ENCODE measurements at places on chromosomes 11 and 22.
A peak's percentile ranks its signal among the peaks of the same experiment; 100 is the strongest.

GRCh38 chr22:36759481-36760159 is 16.3 kb downstream of the IFT27 start:
- no peak for DNase-seq

- no peak for DNase-seq
Observed at GRCh38 chr22:44396021-44396726, 83.4 kb upstream of the SHISAL1 start.

DNA sequence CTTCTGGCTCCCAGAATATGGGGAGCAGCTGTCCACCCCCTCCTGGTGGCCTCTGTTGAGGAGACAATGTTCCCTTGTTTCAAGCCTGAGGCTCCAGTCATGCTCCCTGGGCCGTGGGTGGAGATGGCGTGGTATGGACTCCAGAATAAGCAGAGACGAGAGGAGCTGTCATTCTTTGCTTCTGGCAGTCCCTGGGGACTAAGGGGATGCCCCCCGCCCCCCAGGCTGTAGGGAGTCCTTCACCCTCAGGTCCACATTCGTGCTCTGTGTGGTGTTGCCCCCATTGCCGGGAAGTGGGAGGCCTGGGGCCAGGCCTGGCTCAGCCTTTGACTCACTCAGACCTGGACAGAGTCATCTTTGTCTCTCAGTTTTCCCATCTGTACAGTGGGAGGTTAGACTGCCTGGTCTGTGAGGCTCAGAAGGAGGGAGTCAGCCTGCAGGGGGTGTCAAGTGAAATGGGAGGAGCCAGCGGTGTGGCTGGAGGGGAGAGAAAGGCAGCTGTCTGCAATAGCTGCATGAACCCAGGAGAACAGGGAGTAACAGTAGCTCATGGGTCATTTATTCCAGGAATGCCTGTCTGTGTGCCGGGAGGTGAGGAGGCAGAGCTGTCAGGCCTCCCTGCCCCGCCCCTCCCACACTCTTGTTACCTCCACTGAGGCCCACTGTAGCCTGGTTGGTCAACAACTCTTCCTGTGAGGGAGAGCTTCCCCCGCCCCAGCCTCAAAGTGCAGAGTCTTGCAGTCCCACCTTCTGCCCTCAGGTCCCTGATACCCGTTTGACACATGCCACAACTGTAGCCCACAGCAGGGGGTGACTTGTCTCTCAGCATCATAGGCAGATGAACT is 6.3 kb downstream of the ARHGEF17 start:
- no peak for DNase-seq

GRCh38 chr11:56948991-56949515 is 39.7 kb upstream of the OR5AK2 start:
- no peak for DNase-seq

GRCh38 chr22:29722151-29722550 is 2.3 kb downstream of the CABP7 start:
- no peak for DNase-seq

- DNase-seq, result no peak
Observed at GRCh38 chr11:101049813-101050212, 79.8 kb downstream of the PGR start.

DNA sequence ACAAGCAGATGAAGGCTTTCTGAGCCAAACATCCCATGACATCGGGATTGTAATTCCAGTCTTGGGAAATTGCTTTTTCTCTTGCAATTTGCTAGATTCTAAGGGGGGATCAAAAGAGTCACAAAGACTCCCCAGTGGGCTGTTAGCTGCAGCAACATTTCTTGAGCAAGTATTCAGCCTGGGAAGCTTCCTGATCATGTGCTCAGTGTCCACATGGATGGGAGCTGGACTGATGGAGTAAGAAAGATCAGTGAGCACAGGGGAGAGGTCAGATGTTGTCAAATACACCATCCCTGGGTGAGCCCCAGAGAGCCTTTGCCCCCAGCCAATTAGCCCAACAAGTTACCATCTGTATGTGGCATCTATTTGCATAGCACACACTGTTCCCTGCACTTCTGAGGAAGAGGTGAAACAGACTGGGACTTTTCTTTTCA is 10.2 kb upstream of the GRK3 start:
- DNase-seq, result no peak

DNA sequence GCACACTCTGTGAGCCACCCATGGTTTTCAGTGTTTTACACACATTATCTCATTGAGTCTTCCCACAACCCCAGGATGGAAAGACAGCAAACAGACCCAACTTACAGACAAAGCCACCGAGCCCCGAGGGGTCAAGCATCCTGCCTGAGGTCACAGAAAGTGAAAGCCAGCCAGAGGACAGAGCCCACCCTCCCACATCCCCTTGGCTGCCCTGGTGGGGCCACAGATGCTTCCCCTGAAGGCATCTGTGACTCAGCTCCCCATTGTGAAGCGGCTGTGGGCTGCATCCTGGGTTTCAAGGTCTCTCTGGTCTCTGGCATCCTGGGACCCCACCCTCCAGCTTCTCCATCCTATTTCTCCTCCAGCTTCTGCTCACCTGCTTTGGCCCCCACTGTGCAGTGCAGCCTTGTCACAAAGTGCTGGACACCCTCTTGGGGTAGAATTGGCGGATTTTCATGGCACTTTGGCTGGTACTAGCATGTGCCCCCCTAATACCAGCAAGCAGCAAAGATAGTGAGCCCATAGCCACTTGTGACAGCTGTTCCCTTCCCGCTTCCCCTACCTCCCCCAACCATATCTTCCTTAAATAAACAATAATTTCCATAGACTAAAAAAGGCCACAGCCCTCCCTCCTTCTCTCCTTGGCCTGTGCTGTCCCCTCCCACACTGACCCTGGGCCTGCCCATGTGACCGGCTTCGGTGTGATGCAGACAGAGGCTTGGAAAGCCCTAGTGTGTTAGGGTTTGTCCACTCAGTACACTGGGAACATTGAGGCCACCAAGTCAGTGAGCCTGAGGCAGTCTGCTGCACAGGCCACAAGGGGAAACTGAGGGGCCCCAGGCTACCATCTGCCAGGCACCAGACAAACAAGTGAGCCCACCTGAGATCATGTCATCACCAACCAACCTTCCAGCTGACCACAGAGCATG is 53.9 kb upstream of the SHISAL1 start:
- DNase-seq, result no peak

DNA sequence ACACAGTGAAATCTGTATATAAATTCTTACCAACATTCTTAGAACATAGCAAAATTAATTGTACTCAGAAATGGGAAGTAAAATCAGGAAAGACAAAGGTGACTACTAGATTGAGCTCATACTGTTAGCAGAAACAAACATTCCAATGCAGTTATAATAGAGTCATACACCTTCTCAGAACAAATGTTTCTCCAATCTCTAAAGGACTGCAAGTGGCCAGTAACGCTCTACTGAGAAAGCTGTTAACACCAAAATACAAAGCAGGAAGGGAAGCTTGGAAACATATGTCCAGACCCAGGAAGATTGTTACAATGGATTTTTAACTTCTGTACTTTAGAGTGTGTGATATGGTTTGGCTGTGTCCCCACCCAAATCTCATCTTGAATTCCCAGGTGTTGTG is 341.5 kb downstream of the LARGE1 start:
- DNase-seq, result no peak

DNA sequence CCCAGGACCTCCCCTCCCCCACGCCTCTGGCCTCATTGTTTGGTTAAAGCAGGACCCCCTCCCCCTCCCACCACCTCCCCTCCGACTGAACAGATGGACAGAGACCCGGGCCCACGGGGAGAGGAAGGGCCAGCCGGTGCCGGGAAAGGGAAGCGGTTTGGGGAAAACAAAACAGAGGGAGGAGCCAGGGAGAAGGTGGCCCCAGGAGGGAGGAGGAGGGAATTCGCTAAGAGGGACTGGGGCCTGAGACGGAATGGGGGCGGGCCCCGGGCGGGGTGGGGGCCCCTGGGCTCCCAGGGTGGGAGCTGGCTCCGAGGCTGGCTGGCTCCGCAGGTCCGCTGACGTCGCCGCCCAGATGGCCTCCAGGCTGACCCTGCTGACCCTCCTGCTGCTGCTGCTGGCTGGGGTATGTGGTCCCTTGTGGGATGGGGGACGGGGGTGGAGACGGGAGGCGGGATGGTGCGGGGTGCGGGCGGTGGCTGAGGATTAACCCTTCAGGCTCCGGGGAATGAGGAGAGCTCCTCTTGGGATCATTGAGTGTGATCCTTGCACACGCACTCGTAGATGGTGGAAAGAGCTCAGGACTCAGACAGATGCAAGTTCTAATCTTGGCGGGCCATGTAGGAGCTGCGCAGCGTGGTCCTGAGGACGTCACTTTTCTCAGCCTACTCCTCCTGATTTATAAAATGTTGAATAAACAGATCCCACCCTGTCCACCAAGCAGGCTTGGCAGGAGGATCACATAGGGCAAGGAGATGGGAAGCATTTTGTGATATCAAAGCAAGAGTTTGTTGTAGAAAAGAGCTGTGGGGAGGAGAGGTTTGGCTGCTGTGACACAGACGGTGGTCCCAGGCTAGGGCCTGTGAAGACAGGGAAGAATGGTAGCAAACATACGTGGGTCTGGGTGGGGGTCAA is 688 bp downstream of the SERPING1 start:
- DNase-seq, result no peak

DNA sequence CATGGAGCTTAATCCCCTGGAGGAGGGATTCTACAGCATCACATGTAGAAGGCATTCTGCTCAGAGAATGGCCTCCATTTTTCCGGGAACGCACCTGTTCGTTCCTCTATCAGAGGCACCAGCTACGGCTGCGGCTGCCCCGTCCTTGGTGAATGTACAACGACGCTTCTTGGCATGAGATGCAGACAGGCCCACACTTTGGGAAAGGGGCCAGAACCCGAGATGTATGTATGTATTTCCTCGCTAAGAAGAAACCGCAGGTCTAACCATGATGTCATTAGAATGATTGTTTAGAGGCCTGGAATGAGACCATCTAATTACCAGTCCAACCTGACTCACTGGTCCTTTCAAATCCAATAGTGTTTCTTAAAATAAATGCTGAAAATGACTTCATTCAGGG is 1293.4 kb downstream of the TBC1D22A start:
- no peak for DNase-seq

- no peak for DNase-seq
Observed at GRCh38 chr11:20050048-20050447, 110.2 kb downstream of the DBX1 start.

DNA sequence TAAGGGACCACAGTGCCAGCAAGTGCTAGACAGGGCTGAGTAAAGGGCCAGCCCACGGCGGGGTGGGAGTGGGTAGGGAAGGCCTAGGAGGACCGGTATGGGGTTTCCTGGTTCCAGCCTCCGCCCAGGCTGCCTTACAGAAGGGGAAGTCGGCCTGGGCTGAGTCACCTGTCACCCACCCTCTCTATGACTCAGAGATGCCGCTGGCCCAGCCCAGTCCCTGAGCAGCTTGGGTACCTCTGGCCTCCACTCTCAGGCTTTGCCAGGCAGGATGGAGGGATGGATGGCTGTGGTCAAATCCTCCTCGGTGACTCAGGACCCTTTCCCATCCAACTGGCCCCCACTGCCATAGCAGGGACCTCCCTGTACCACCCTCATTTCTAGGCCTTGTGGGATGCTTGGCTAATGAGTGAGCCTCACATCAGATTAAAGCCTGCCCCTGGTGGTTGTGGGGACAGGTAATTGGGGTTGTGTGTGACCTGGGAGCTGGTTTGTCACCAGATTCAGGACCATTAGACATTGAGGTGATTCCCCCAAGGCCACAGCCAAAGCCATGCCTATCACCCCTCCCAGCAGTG is 13.9 kb downstream of the SLC35E4 start:
- DNase-seq, result peak; percentile 19

GRCh38 chr11:65474864-65475263 is 24.0 kb upstream of the MALAT1 start:
- DNase-seq, result no peak

DNA sequence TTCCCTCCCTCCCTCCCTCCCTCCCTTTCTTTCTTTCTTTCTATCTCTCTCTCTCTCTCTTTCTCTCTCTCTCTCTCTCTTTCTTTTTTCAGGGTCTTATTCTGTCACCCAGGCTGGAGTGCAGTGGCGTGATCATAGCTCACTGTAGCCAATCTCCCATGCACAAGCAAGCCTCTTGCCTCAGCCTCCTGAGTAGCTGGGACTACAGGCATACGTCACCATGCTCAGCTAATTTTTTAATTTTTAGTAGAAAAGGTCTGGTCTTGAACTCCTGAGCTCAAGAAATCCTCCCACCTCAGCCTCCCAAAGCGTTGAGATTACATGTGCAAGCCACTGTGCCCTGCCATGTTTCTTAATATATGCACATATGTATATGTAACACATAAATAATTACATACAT is 19.0 kb downstream of the TSKU start:
- no peak for DNase-seq

DNA sequence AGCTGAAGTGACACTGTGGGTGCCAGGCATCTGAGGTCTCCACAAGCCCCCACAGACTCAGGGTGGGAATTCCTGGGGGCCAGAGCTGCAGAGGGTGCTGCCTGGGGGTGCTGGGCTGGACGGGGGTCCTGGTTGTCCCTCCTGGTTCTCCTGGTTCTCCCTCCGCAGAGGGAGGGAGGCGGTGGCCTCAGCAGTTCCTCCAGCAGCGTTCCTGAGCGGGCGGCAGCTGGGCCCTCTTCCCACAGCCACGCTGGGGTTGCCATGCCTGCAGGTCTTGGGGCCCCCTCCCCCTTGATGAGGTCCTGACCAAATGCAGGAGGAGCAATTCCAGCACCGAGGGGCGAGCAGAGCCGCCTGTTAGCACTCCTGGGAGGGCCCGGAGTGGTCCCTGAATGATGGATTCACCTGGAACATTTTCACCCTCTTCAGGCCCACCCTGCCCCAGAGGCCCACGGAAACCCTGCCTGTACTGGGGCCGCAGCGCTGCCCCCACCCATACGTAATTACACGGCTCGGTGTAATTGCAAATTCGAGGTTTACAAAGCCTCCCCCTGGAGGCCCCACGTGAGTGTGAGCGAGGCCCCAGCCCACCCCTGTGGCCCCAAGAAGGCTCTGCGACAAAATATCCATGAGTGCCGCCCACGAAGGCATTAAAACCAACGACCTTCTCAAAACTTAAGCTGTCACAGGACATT is 635 bp downstream of the C11orf21 start:
- DNase-seq, result peak; percentile 56

GRCh38 chr11:112778877-112779266 is 182.3 kb upstream of the NCAM1 start:
- no peak for DNase-seq

DNA sequence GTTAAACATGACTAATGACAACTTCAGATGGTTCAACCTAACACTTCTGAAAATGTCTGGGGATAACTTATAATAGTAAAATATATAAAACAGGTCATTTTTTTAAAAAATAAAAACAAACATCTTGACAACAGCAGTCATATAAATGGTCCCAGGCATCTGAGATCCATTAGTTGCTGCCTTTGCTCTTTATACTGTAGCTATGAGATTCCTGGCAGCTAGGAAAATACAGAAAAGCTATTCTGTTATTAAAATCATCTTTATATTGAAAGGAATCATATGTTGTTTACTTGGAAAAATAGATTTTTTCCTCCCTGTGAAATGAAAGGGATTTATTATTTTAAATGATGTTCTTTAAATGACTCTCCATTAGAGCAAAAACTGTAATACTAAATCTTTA is 55.7 kb upstream of the DEUP1 start:
- DNase-seq, result no peak

- no peak for DNase-seq
Observed at GRCh38 chr11:28969832-28970231, 861.6 kb downstream of the METTL15 start.

GRCh38 chr11:119844808-119845207 is 115.8 kb upstream of the NECTIN1 start:
- no peak for DNase-seq

- DNase-seq, result no peak
Observed at GRCh38 chr11:118914987-118915386, 10.7 kb downstream of the BCL9L start.

- no peak for DNase-seq
Observed at GRCh38 chr22:48838846-48839730, 988.6 kb downstream of the BRD1 start.

GRCh38 chr22:21106000-21106399 is 60.3 kb downstream of the LRRC74B start:
- no peak for DNase-seq
